ENCODE measurements at places on chromosomes 5 and 9. TPM values are rescaled to one million over a fixed set of nuclear protein-coding genes. Genes with fewer than 3 reads are reported as not detected.

Gene SELENOP
- polyA plus RNA-seq = 0.51 TPM

Gene IRX2
- not detected for polyA plus RNA-seq

Gene CAVIN4
- polyA plus RNA-seq = not detected

Gene DOCK8
- polyA plus RNA-seq = 47.2 TPM

Gene STC2
- 2.5 TPM for polyA plus RNA-seq

Gene ECSCR
- polyA plus RNA-seq = not detected

Gene TRIM36
- 0.09 TPM for polyA plus RNA-seq

Gene MPDZ
- polyA plus RNA-seq = not detected

Gene DBH
- not detected for polyA plus RNA-seq

Gene ERCC8
- polyA plus RNA-seq = 15.1 TPM

Gene PCDHB9
- 0.08 TPM for polyA plus RNA-seq

Gene PCDHGA12
- polyA plus RNA-seq = 0.11 TPM

Gene PTGES
- not detected for polyA plus RNA-seq

Gene CD14
- polyA plus RNA-seq = not detected

Gene CDH6
- 0.08 TPM for polyA plus RNA-seq

Gene ANXA1
- polyA plus RNA-seq = 8.2 TPM

Gene SLC45A2
- polyA plus RNA-seq = not detected

Gene ANKRD20A1
- 0.20 TPM for polyA plus RNA-seq

Gene ARL15
- 6.7 TPM for polyA plus RNA-seq

Gene DENND4C
- polyA plus RNA-seq = 19.2 TPM

Gene SLC34A1
- 0.09 TPM for polyA plus RNA-seq

Gene CDH18
- not detected for polyA plus RNA-seq

Gene PDE8B
- polyA plus RNA-seq = 0.44 TPM

Gene ADRA1B
- not detected for polyA plus RNA-seq

Gene MXD3
- 13.0 TPM for polyA plus RNA-seq

Gene WASHC1
- 6.9 TPM for polyA plus RNA-seq

Gene TAS2R1
- not detected for polyA plus RNA-seq

Gene TXNDC15
- 47.1 TPM for polyA plus RNA-seq

Gene HCN1
- polyA plus RNA-seq = not detected

Gene PCDHGC4
- polyA plus RNA-seq = 0.68 TPM

Gene AGXT2
- polyA plus RNA-seq = not detected

Gene POLR3G
- polyA plus RNA-seq = 32.0 TPM

Gene LHX3
- not detected for polyA plus RNA-seq

Gene HTR1A
- not detected for polyA plus RNA-seq
